ENCODE measurements at places on chromosomes 6 and 20. TPM values are rescaled to one million over a fixed set of nuclear protein-coding genes. Genes with fewer than 3 reads are reported as not detected.

APOM gene
- total RNA-seq, result 2.6 TPM

- no peak overlapping the region for H3K27ac ChIP-seq
- DNase-seq, result no peak
- no peak overlapping the region for H3K4me3 ChIP-seq
- H3K27me3 ChIP-seq, result no peaks in the 10 kb centered on the region
- no peaks in the 10 kb centered on the region for H3K36me3 ChIP-seq
- no peaks in the 10 kb centered on the region for H3K4me1 ChIP-seq
Observed at GRCh38 chr20:42493001-42493400, 696.7 kb downstream of the PTPRT start.

GGTLC1 gene
- total RNA-seq, result not detected

RPL7L1 gene
- 95.9 TPM for total RNA-seq

- no peak overlapping the region for H3K4me3 ChIP-seq
- no peak overlapping the region for H3K27ac ChIP-seq
- no peaks in the 10 kb centered on the region for H3K36me3 ChIP-seq
- no peaks in the 10 kb centered on the region for H3K27me3 ChIP-seq
- no peak for DNase-seq
Observed at GRCh38 chr6:96211341-96211740, 195.6 kb downstream of the FUT9 start.

SH3BGRL2 gene
- total RNA-seq, result not detected

DNA sequence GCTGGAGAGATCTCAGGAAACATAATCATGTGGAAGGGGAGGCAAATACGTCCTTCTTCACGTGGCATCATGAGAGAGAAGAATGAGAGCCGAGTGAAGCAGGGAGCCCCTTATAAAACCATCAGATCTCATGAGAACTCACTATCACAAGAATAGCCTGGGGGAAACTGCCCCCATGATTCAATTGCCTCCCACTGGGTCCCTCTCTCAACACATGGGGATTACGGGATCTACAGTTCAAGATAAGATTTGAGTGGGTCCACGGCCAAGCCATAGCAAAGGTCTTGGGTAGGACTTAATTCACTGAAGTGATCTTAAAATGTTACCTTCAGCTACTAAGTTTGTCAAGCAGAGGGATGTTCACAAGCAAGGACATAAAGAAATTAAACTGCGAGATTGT lies 162.2 kb downstream of the ADGRG6 start:
- H3K36me3 ChIP-seq, result no peaks in the 10 kb centered on the region
- H3K27ac ChIP-seq, result no peak overlapping the region
- no peak for DNase-seq
- H3K4me1 ChIP-seq, result no peaks in the 10 kb centered on the region
- H3K27me3 ChIP-seq, result no peaks in the 10 kb centered on the region
- no peak overlapping the region for H3K4me3 ChIP-seq

- H3K27ac ChIP-seq, result no peak overlapping the region
- peaks cover 4% of the 10 kb centered on the region for H3K36me3 ChIP-seq
- H3K4me1 ChIP-seq, result no peaks in the 10 kb centered on the region
- no peak overlapping the region for H3K4me3 ChIP-seq
Observed at GRCh38 chr6:111456208-111456607, 26.8 kb downstream of the REV3L start.

SLC44A4 gene
- not detected for total RNA-seq

DNA sequence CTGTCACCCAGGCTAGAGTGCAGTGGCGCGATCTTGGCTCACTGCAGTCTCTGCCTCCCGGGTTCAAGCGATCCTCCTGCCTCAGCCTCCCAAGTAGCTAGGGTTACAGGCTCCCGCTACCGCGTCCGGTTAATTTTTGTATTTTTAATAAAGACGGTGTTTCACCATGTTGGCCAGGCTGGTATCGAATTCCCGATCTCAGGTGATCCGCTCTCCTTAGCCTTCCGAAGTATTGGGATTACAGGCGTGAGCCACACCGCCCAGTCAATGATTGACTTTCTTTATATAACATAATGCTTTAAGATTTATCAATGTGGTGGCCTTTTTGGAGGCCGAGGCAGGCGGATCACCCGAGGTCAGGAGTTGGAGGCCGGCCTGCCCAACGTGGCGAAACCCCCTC lies 7.8 kb upstream of the ABT1 start:
- no peak overlapping the region for H3K4me3 ChIP-seq
- no peaks in the 10 kb centered on the region for H3K36me3 ChIP-seq
- H3K27ac ChIP-seq, result no peak overlapping the region
- no peaks in the 10 kb centered on the region for H3K27me3 ChIP-seq

DNA sequence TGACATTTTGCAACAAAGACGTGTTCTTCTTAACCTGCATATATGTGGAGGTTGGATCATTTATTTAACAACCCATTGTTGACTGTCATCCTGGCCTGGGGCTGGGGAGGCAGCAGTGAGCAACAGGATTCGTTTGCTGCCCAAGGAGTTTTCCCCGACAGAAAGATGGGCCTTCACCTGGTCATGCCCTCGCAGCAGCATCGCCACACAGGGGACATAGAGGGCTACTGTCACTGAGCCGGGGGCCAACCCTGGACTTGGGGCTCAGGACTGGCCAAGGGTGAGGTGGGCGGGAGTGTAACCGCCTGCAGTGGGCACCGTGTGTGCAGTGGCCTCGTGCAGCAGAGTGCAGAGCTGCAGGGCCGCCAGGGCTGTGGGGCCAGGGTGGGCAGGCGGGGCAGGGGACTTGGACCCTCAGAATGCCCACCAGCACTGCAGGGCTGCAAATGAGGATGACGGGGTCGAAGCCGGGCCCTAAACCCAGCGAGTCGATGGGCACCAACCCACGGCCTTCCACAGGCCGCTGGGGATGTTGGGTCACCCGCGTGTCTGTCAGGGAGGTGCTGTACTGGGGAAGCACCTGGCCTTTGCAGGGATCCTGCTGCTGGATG lies 11.8 kb downstream of the DUSP22 start:
- H3K27me3 ChIP-seq, result no peaks in the 10 kb centered on the region
- no peaks in the 10 kb centered on the region for H3K36me3 ChIP-seq
- no peak overlapping the region for H3K4me3 ChIP-seq
- peaks cover 58% of the 10 kb centered on the region for H3K4me1 ChIP-seq
- no peak overlapping the region for H3K27ac ChIP-seq
- no peak for DNase-seq

TRMT6 gene
- total RNA-seq, result 14.2 TPM

GRCh38 chr6:24788031-24788665 lies 10.6 kb downstream of the ARMH2 start:
- no peak for DNase-seq
- no peak overlapping the region for H3K27ac ChIP-seq
- H3K4me1 ChIP-seq, result no peaks in the 10 kb centered on the region
- H3K27me3 ChIP-seq, result no peaks in the 10 kb centered on the region
